ENCODE measurements at places on chromosomes 7 and 10.

DNA sequence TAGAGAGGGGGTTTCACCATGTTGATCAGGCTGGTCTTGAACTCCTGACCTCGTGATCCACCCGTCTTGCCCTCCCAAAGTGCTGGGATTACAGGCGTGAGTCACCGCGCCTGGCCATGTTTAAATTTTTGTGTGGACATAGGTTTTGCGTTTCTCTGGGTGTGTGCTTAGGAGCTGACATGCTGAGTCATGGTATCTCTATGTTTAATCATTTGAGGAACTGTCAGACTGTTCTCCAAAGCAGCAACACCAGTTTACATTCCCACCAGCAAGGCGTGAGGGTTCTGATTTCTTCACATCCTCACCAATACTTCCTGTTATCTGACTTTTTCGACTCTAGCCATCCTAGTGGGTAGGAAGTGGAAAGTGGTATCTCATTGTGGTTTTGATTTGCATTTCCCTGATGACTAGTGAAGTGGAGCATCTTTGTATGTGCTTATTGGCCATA, 153.7 kb downstream of the DNAJB6 start:
- H3K27me3 ChIP-seq, result no peaks in the 10 kb centered on the region
- no peaks in the 10 kb centered on the region for H3K36me3 ChIP-seq
- no peak overlapping the region for H3K27ac ChIP-seq
- H3K4me3 ChIP-seq, result no peak overlapping the region

DNA sequence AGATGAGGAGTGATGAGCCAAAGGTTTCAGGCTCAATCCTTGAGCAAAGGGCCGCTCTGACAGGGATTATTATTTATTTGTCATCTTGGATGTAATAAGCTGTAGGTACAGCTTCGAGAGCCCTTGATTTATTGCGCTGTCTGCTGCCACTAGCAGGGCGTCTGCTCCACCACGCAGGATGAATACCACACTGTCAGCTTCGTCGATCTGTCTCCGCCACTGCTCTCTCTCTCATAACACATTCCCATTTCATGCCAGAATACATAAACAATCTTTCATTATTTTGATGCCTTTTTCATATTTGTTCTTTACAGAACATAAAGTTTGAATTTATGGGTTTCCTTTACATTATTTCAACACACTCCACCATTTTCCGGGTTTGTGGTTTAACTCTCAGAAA, 276.6 kb downstream of the LRMDA start:
- H3K4me1 ChIP-seq, result no peaks in the 10 kb centered on the region
- H3K36me3 ChIP-seq, result no peaks in the 10 kb centered on the region
- H3K27me3 ChIP-seq, result no peaks in the 10 kb centered on the region
- DNase-seq, result no peak

DNA sequence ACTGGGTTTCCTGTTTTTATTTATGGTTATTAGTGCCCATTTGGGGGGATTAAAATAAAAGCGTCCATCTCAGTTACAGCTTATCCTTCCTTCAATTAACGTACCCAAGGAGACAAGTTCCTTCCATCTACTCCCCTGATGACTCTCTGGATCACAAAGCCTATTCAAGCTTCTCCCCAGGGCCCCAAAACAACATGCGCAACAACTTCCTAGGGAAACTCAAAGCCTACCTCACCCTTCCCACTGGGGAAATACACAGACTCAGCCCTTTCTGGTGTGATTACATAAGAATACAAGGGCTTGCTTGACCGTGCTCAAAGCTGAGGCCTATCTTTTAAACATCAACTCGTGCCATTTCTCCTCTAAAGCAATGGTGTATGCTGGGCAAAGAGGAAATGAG, 112.4 kb downstream of the CDK6 start:
- no peak overlapping the region for H3K4me3 ChIP-seq
- H3K27me3 ChIP-seq, result no peaks in the 10 kb centered on the region
- peak overlapping the region; percentile 1 for H3K27ac ChIP-seq
- H3K4me1 ChIP-seq, result peaks cover 11% of the 10 kb centered on the region
- DNase-seq, result no peak

- no peak overlapping the region for H3K4me3 ChIP-seq
- peaks cover 4% of the 10 kb centered on the region for H3K4me1 ChIP-seq
- no peaks in the 10 kb centered on the region for H3K27me3 ChIP-seq
- H3K27ac ChIP-seq, result no peak overlapping the region
- DNase-seq, result no peak
- H3K36me3 ChIP-seq, result no peaks in the 10 kb centered on the region
Measured at GRCh38 chr10:100021322-100021721, 11.6 kb upstream of the DNMBP start.

GRCh38 chr10:48604039-48604990, 558 bp downstream of the ARHGAP22 start:
- peak overlapping the region; percentile 22 for H3K27ac ChIP-seq
- H3K27me3 ChIP-seq, result no peaks in the 10 kb centered on the region
- peaks cover 16% of the 10 kb centered on the region for H3K4me1 ChIP-seq
- DNase-seq, result peak; percentile 93

GRCh38 chr10:70169649-70170364, 507 bp downstream of the SAR1A start:
- H3K36me3 ChIP-seq, result no peaks in the 10 kb centered on the region
- H3K27ac ChIP-seq, result peak overlapping the region; percentile 98
- peaks cover 43% of the 10 kb centered on the region for H3K4me1 ChIP-seq
- no peaks in the 10 kb centered on the region for H3K27me3 ChIP-seq
- DNase-seq, result no peak
- peak overlapping the region; percentile 99 for H3K4me3 ChIP-seq

- no peaks in the 10 kb centered on the region for H3K27me3 ChIP-seq
- DNase-seq, result no peak
- no peaks in the 10 kb centered on the region for H3K36me3 ChIP-seq
- H3K4me1 ChIP-seq, result peaks cover 13% of the 10 kb centered on the region
- H3K4me3 ChIP-seq, result no peak overlapping the region
Measured at GRCh38 chr10:58919927-58920654, 256.4 kb upstream of the PHYHIPL start.

DNA sequence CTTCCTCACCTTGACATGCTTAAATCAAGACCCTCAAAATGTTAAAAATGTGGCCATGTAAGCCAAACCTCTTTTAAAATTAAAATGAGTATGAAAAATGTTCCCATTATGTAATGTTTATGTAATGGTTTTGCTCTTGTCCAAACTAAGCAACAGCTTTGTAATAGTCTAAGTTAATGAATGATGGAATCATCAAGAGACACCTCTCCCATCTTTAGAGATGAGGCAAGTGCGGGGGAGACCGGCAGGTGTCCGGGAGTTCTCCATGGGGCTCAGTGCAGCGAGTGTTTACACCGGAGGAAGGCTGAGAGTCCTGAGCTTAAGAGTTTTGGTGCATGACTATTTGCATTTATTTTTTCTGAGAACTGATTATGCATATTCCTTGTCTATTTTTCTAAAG, 384.9 kb upstream of the RNF32 start:
- H3K27me3 ChIP-seq, result no peaks in the 10 kb centered on the region
- H3K4me1 ChIP-seq, result no peaks in the 10 kb centered on the region
- H3K36me3 ChIP-seq, result no peaks in the 10 kb centered on the region
- no peak overlapping the region for H3K27ac ChIP-seq

- no peaks in the 10 kb centered on the region for H3K36me3 ChIP-seq
- no peak for DNase-seq
- H3K27ac ChIP-seq, result no peak overlapping the region
- H3K4me3 ChIP-seq, result no peak overlapping the region
Measured at GRCh38 chr7:158424531-158424930, 163.1 kb downstream of the PTPRN2 start.

DNA sequence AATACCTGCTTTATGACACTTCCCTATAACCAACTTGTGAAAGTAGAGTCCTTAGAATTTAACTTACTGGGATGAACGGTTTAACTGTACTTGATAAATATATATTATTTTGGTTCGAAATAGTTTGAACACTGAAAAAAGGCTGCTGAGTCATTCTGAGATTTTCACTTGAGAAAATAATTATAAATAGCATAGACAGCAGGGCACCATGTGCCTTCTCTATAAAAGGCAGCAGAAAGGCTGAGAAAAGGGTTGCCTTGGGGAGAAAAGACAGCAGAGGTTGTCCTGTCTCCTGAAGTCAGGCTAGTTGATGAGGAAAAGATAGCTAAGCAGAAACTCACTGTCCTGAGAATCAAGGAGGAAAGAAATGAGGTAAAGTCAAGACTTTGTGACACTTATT, 92.4 kb downstream of the CTTNBP2 start:
- no peaks in the 10 kb centered on the region for H3K36me3 ChIP-seq
- H3K27me3 ChIP-seq, result no peaks in the 10 kb centered on the region
- no peak overlapping the region for H3K4me3 ChIP-seq
- H3K27ac ChIP-seq, result no peak overlapping the region

- H3K27ac ChIP-seq, result no peak overlapping the region
- no peaks in the 10 kb centered on the region for H3K27me3 ChIP-seq
- H3K4me3 ChIP-seq, result no peak overlapping the region
- no peak for DNase-seq
Measured at GRCh38 chr10:62860946-62861345, 44.8 kb upstream of the EGR2 start.

DNA sequence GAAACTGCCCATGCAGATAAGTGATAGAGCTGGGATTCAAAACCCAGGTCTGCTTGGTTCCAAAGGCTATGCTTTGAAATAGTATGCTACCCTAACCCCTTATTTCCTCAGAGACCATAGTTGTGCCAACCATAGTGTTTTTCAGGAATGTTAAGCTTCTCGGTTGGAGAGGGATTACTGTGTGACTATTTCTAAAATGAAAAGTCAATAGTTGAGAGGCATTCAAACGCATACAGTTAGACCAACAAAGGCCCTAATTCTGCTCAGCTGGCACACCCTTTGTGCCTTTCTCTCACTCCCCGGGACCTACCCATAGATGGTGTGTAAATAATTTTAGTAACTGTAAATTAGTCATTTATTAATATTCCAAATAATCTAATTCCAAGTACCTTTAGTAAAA, 64.6 kb upstream of the RNF148 start:
- no peak overlapping the region for H3K27ac ChIP-seq
- DNase-seq, result no peak
- no peak overlapping the region for H3K4me3 ChIP-seq
- no peaks in the 10 kb centered on the region for H3K36me3 ChIP-seq

GRCh38 chr10:790821-791551, 101.5 kb upstream of the DIP2C start:
- peak; percentile 84 for DNase-seq
- peaks cover 21% of the 10 kb centered on the region for H3K4me1 ChIP-seq
- no peaks in the 10 kb centered on the region for H3K36me3 ChIP-seq
- H3K27ac ChIP-seq, result no peak overlapping the region
- H3K4me3 ChIP-seq, result no peak overlapping the region

- no peaks in the 10 kb centered on the region for H3K27me3 ChIP-seq
- H3K36me3 ChIP-seq, result no peaks in the 10 kb centered on the region
- no peak for DNase-seq
- H3K27ac ChIP-seq, result no peak overlapping the region
- no peak overlapping the region for H3K4me3 ChIP-seq
Measured at GRCh38 chr7:127881564-127881963, 149.7 kb downstream of the LRRC4 start.

- H3K27me3 ChIP-seq, result no peaks in the 10 kb centered on the region
- peaks cover 4% of the 10 kb centered on the region for H3K36me3 ChIP-seq
- H3K4me1 ChIP-seq, result peaks cover 6% of the 10 kb centered on the region
Measured at GRCh38 chr10:119516381-119517234, 25.9 kb downstream of the RGS10 start.

- H3K27me3 ChIP-seq, result no peaks in the 10 kb centered on the region
- H3K4me3 ChIP-seq, result no peak overlapping the region
- no peak for DNase-seq
Measured at GRCh38 chr7:27527348-27527714, 135.4 kb downstream of the HIBADH start.

DNA sequence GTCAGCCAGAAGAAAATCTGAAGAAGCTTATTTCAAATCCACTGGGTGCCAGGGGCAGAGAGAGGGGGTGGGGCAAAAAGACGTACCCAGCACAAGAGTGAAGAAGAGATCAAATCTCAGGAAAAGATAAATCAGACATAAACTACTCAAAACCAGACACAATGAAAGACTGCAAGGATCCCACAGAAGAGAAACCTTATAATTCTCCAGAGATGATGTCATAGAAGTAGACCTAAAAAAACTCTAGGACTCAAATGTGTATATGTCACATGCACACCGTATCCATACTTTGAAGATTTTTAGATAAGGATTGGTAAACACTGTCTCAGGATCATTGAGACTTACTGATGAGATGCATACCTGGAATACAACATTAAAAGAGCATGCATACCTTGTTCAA, 98.5 kb upstream of the PIK3CG start:
- no peaks in the 10 kb centered on the region for H3K27me3 ChIP-seq
- no peak overlapping the region for H3K4me3 ChIP-seq
- DNase-seq, result no peak
- H3K4me1 ChIP-seq, result no peaks in the 10 kb centered on the region
- no peaks in the 10 kb centered on the region for H3K36me3 ChIP-seq
- H3K27ac ChIP-seq, result no peak overlapping the region

GRCh38 chr7:1939434-1940401, 269.6 kb downstream of the ELFN1 start:
- DNase-seq, result no peak
- no peaks in the 10 kb centered on the region for H3K36me3 ChIP-seq
- H3K27ac ChIP-seq, result peak overlapping the region; percentile 71
- H3K27me3 ChIP-seq, result no peaks in the 10 kb centered on the region
- H3K4me1 ChIP-seq, result peaks cover 24% of the 10 kb centered on the region

GRCh38 chr7:79241288-79242060, 212.0 kb downstream of the MAGI2 start:
- no peak overlapping the region for H3K4me3 ChIP-seq
- H3K27me3 ChIP-seq, result no peaks in the 10 kb centered on the region
- H3K4me1 ChIP-seq, result no peaks in the 10 kb centered on the region
- H3K27ac ChIP-seq, result no peak overlapping the region

DNA sequence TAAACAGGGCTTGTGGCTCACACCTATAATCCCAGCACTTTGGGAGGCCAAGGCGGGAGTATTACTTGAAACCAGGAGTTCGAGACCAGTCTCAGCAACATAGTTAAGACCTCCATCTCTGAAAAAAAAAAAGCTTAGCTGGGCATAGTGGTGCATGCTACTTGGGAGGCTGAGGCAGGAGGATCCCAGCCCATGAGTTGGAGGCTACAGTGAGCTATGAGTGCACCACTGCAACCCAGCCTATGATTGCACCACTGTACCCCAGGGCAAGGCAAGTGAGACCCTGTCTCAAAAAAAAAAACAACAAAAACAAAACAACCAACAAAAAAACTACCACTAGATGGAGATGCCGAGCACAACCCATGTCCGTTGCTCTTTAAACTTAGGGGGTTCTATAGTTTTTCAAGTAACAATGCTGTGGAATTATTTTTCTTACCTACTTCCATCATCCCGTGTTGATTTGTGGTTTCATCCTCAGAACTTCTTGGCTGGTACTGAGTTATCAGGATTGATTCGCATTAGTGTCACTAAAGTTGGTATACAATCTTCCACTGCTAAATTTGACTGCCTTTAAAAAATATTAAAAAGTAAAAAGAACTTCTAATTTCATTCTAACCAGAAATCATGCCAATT, 12.2 kb upstream of the REPIN1 start:
- no peak overlapping the region for H3K4me3 ChIP-seq
- no peak overlapping the region for H3K27ac ChIP-seq
- H3K27me3 ChIP-seq, result no peaks in the 10 kb centered on the region
- DNase-seq, result no peak

GRCh38 chr7:94675356-94675755, 19.4 kb upstream of the SGCE start:
- H3K27me3 ChIP-seq, result no peaks in the 10 kb centered on the region
- no peak overlapping the region for H3K4me3 ChIP-seq
- no peaks in the 10 kb centered on the region for H3K4me1 ChIP-seq

GRCh38 chr7:138565451-138566114, 105.5 kb downstream of the TRIM24 start:
- no peaks in the 10 kb centered on the region for H3K27me3 ChIP-seq
- no peak for DNase-seq
- no peaks in the 10 kb centered on the region for H3K36me3 ChIP-seq
- H3K4me3 ChIP-seq, result no peak overlapping the region
- H3K27ac ChIP-seq, result no peak overlapping the region
- H3K4me1 ChIP-seq, result no peaks in the 10 kb centered on the region

Data from vagina (tissue), 2 donors.